ENCODE measurements at places on chromosomes 1 and 21.

DNA sequence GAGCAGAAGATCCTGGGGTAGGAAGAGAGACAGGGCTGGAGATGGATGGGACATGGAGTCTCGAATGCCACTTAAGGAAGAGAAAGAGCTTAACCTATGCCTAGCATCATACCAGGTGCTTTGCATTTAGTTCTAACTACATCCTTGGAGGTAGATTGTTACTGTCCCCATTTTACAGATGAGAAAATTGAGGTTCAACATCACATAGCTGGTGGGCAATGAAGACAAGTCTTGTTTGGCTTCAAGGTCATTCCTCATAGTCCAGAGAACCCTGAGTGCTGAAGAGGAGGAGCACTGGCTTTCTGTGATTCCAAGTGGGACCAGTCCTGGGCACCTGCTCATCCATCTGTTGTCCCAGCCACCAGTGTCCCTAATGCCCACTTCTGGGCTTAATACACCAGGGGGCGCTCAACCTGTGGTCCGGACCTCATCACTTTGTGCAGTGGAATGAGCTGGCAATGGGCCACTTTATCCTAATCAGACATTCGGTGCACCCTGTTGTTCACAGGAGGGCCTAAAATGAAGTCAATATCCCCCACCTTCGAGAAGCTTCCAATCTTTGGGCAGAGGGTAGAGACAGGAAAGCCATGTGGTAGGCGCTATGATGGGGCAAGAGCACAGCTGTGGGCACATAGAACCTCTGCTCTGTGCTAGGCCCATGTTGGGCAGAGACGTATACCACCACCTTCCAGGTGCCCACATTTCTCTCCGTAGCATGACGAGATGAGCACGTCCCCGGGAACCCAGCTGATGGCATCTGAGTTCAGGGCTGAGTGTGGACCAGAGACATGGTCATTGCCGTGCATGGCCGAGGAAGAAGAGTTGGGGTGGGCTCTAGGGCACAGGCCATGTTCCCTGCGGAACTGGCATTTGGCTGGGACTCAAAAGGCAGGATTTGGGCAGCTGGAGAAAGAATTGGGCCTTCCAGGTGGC, 9.2 kb downstream of the RPS6KA1 start:
- no peak for ATAC-seq

- ATAC-seq = no peak
Measured at GRCh38 chr1:57319165-57319564, 104.7 kb downstream of the DAB1 start.

- no peak for ATAC-seq
Measured at GRCh38 chr1:56644919-56645676, at the start of gene PRKAA2. TSS of gene PRKAA2 (plus strand) at chr1:56645314. CDS start at chr1:56645388, 74 bp downstream.

- no peak for ATAC-seq
Measured at GRCh38 chr1:111920221-111921024, 69.0 kb downstream of the KCND3 start.

DNA sequence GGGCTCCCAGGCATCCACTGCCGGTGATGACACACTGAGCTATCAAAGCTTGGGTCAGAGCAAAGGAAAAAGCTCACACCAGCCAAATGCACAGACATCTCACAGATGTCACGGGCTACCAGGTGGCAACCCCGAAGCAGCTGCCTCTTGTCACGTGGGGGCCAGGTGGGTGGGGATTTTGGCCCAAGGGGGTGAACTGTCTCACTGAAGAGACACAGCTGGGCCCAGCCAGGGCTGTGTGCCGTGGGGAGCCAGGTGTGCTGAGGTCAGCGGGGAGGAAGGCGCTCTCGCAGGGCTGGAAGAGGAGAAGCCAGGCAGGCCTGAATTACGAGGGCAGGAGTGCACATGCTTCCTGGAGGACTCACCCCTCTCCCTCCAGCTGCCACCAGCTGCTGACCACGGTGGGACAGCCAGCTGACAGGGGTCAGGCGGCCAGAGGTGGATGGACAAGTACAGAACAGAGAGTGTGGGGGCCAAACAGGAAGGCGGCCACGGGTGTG, 32.4 kb downstream of the KCNN3 start:
- no peak for ATAC-seq

DNA sequence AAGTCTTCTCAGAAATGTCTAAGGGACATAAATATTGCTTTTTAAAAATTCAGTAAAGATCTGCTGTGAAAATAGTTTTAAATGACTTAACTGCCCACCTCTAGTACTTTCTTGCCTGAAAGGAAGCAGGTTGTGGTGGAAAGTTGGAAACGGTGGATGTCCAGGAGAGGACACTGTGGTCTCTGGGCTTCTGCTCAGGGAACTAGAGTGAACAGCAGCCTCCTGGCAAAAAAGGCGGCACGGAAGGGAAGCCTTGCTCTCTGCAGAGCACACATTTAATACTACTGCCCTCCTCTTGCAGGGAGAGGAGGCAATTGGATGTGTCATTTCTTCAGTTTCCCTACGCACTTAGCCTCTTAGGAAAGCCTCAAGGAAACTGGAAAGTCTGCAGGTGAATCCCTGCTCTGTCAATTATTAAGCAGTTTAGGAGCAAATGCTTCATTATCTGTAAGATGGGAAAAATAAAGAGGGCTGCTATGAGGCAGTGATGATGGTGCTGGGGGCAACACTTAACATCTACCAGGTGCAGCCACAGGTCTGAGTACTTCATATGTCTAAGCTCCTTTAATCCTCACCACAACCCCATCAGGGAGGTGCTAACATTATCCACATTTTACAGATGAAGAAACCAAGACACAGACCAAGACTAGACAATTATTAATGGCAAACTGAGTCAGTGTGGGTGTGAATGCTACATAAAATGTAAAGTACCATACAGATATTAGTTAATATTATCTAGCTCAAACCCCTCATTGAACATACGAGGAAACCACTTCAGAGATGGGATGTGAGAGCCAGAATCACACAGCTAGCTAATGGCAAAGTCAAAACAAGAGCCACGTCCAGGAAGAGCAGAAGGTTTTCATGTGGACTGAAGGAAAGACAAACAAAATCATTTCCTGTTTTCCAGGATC, 108.9 kb upstream of the ADAR start:
- no peak for ATAC-seq

GRCh38 chr1:173097001-173097400, 46.3 kb upstream of the TNFSF18 start:
- ATAC-seq = no peak

GRCh38 chr1:169031566-169032224, 74.8 kb upstream of the ATP1B1 start:
- ATAC-seq = no peak

DNA sequence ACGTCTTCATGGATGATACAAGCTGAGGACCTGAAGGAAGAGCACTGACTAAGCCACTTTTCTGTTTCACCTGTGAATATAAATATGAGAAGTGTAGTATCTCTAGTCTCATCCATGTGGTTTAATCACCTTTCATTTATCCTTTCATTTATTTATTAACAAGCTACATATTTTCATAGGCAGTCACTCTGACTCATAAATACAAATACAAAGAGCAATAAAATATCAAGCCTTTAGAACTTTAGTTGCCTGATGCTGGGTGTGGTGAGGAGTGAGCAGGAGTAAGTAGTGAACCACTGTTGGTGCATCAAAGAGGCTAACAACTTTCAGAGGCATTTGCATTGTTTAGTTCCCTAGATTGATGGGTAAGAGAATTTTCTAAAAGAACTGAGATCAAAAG, 269.0 kb upstream of the C1orf87 start:
- ATAC-seq = no peak

DNA sequence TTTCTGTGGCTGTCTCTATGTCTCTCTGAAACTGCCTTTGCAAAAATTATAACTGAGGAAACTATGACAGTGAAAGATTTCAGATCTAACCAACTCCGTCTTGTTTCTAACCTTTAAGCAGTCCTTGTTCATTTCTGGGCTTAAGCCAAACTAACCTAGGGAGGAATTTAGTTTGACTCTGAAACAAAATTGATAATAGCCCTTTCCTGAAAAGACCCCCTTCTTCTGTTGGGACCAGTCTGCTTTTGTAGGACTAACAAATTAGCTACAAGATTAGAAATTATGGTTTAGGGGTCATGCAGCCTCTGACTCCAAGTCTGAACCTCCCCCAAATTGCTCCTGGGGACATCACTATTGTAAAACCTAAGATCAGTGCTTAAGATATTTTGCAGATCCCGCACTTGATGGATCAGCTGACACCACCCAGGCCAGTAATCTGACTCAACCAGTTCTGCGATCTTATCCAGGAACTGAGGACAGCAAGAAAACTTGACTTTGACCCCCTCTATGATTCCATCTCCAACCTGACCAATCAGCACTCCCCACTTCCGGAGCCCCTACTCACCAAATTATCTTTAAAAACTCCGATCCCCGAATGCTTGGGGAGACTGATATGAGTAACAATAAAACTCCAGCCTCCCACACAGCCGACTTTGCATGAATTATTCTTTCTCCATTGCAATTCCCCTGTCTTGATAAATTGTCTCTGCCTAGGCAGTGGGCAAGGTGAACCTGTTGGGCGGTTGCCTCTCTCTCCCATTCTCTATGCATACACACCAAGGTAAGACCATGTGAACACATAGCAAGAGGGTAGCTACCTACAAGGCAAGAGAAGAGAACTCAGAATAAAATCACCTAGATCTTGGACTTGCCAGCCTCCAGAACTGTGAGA, 11.1 kb upstream of the TRIM63 start:
- ATAC-seq = no peak

GRCh38 chr1:79469139-79469538, 462.6 kb upstream of the ADGRL4 start:
- no peak for ATAC-seq

DNA sequence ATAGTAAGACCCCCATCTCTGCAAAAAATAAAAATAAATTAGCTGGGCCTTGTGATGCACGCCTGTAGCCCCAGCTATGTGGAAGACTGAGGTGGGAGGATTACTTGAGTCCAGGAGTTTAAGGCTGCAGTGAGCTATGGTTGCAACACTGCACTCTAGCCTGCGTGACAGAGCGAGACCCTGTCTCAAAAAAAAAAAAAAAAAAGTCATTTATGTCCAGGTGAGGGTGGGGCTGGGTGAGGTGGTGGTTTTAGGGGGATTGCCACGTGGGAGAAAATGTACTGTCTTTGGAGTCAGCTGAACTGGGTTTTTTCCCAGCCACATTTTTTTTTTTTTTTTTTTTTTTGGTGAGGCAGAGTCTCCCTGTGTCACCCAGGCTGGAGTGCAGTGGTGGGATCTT, 6.7 kb downstream of the PIK3CD start:
- ATAC-seq = no peak

GRCh38 chr1:81834921-81835698, 34.4 kb downstream of the ADGRL2 start:
- ATAC-seq = no peak

DNA sequence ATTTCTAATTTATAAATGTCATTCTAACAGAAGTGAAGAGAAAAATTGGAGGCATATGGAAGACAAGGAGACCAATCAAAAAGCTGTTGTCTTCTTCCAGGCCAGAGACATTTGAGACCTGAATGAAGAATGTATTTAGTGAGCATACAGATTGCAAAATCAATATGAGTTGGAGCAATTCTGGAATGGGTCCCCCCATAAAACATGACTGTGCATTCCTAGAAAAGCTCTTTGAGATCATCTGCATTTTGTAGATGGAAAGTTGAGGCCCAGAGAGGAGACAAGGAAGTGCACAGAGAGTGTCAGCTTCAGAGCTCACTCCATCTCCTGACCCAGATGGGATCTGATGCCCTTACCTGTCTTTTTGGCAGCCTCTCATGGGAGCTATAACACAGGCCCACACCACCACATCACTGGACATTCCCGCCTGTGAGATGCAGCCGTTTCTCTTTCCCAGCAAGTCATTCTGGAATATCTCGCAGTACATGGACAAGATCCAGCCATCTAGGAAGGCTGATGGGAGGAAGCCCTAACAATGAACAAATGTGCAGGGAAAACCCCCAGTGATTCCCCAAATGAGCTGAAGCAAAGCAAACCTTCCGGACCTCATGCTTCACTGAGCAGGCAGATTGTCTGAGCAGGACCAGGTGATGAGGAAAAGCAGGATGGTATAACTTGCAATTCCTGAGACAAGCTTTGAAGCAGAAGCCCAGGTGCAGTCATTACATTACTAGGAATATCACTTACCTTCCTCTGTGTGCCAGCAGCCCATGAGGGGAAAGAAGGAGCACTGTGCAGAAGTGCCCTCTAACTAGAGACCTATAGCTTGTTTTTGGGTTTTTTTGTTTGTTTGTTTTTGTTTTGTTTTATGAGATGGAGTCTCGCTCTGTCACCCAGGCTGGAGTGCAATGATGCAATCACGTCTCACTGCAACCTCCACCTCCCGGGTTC, 445.6 kb downstream of the PLPP3 start:
- no peak for ATAC-seq

GRCh38 chr1:115893545-115893944, 52.6 kb upstream of the NHLH2 start:
- ATAC-seq = no peak

DNA sequence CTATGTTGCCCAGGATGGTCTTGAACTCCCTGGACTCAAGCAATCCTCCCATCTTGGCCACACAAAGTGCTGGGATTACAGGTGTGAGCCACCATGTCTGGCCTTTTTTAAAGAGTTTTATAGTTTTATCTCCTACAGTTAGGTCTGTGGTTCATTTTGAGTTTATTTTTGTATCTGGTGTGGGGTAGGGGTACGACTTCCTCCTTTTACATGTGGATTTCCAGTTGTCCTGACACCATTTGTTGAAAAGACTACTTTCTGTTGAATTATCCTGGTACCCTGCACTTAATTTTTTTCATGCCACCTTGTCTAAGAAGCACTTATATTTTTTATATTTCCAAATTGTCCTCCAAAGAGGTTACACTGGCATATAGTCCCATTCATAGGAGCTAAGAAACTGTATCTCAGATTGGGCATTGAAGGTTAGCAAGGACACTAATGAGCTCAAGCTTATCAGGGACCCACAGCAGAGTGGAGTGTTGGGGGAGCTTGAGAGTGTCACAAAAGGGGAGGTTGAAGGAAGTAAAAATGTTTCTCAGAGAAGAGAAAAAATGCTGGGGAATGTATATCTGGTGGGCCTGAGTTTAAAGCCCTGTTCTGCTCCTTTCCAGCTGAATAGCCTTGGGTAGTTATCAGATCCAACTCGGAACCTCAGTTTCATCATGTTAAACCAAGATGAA, 23.4 kb upstream of the MEF2D start:
- no peak for ATAC-seq

DNA sequence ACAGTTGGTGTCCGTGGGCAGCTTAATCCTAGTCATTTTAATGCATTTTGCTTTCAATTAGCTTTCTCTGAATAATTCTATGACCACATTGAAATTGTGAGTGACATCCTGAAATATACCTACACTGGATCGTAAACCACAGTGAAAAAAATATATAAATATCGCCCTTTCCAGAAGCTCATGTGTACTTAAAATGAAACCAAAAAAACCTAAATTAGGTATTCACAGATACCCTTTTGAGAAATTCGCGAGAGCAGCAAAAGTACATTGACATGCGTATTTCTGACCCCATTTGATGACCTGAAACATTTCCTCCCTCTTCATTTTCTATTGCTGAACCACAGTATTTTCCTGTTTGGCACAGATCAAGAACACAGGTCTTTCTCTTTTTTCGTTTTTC, 253.8 kb downstream of the LTN1 start:
- peak; percentile 36 for ATAC-seq

DNA sequence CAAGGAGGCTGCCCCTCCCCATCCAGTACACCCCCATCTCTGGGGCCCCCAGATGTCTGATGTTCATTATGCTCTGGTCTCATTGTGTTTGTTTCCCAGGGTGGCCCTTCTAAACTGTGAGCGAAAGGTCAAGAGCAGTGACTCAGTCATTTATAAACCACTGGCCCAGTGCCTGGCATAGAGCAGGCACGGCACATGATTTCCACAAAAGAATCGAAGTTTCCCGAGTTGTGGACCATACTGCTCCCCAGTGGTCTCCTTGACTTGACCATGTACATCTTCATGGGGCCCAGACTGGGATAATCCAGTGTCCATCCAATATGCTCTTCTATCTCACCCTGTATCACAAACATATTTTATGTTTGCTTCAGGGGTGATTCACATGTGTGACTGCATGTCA, 153.3 kb downstream of the NR5A2 start:
- no peak for ATAC-seq

Data from activated CD4-positive, CD25-positive, alpha-beta regulatory T cell treated with anti-CD3 and anti-CD28 coated beads, Interleukin-2, amount 50 U/mL, for 24 hours (primary cell).